ENCODE measurements at places on chromosomes 2 and 18. TPM values are rescaled to one million over a fixed set of nuclear protein-coding genes. Genes with fewer than 3 reads are reported as not detected.

GRCh38 chr2:233329489-233330135, 22.0 kb downstream of the SAG start:
- no peak for DNase-seq

- no peak for DNase-seq
These were observed 126.2 kb downstream of the PDE1A start for GRCh38 chr2:182300608-182301007.

- no peak for DNase-seq
These were observed 1082.3 kb downstream of the SUCLG1 start for GRCh38 chr2:83376731-83377130.

GRCh38 chr2:28344756-28345373, 47.8 kb upstream of the FOSL2 start:
- DNase-seq = no peak

The SLC20A1 gene
- total RNA-seq = 11.4 TPM

Data from sigmoid colon (tissue), 7 donors.